ENCODE measurements at places on chromosomes 13 and 19.

DNA sequence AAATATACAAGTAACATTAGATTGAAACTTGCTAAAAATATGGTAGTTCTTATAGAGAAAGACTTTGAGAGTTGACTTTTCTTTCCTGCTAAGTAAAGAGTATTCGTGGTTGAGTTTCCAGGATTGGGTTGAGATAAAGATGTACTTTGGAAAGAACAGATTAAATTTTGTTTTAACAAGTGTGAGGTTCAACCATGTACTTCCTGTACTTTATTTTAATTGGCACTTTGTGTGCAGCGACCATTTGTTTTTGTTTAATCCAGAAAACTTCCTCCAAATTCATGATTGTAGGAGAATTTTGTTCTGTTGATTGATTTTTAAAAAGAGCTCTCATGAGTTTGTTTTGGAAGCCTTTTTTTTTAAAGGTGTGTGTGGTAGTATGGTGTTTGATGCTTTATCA, 46.9 kb downstream of the PAN3 start:
- no peak for DNase-seq

DNA sequence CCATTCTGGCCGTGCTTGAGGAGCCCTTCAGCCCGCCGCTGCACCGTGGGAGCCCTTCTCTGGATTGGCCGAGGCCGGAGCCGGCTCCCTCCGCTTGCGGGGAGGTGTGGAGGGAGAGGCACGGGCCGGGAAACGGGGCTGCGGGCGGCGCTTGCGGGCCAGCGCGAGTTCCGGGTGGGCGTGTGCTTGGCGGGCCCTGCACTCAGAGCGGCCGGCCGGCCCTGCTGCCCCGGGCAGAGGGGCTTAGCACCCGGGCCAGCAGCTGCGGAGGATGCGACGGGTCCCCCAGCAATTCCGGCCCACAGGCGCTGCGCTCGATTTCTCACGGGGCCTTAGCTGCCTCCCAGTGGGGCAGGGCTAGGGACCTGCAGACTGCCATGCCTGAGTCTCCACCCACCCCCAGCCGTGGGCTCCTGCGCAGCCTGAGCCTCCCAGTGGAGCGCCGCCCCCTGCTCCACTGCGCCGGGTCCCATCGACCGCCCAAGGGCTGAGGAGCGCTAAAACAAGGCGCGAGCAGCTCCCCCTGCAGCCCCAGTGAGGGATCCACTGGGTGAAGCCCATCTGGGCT, 76.5 kb downstream of the PCDH20 start:
- no peak for DNase-seq

GRCh38 chr19:10929402-10929794, 787 bp downstream of the TIMM29 start:
- no peak for DNase-seq

GRCh38 chr19:41114132-41114531, at the start of gene CYP2F1:
CYP2F1 (plus strand) TSS chr19:41114432; CDS start chr19:41116189, 1,757 bp downstream.
- DNase-seq, result no peak

DNA sequence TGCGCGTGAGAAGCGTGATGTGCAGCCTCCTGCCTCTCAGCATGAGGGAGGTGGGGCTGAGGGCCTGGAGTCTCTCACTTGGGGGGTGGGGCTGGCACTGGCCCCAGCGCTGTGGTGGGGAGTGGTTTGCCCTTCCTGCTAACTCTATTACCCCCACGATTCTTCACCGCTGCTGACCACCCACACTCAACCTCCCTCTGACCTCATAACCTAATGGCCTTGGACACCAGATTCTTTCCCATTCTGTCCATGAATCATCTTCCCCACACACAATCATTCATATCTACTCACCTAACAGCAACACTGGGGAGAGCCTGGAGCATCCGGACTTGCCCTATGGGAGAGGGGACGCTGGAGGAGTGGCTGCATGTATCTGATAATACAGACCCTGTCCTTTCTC, 8.7 kb downstream of the CD177 start:
- DNase-seq, result no peak

DNA sequence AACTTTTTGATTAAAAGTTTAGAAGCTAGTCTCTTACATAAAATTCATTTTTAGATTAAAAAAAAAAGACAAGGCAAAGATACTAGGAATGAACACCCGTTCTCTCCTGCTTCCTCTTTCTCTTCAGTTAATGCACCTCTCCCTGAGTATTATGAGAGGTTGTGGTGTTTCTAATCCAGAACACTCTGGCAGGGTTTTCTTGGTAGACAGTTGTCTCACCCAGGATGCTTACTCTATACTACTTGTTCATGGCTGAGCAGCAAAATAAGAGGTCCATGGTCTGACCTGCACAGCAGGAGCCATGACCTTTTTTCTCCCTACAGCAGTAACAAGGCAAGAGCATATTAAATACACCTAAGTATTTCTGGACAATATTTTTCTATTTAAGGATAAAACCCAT, 62.0 kb downstream of the MICU2 start:
- no peak for DNase-seq

DNA sequence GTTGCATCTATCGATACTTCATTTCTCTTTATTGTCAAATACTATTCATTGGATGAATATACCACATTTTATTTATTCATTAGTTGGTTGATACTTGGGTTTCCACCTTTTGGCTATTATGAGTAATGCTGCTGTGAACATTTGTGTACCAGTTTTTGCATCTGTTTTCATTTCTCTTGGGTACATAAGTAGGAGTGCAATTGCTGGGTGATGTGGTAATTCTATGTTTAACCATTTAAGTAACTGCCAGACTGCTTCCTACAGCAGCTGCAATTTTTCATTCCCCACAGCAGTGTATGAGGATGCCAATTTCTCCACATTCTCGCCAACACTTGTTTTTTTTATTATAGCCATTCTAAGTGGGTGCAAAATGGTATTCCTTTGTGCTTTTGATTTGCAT, 2.6 kb downstream of the KCNJ14 start:
- DNase-seq, result no peak

DNA sequence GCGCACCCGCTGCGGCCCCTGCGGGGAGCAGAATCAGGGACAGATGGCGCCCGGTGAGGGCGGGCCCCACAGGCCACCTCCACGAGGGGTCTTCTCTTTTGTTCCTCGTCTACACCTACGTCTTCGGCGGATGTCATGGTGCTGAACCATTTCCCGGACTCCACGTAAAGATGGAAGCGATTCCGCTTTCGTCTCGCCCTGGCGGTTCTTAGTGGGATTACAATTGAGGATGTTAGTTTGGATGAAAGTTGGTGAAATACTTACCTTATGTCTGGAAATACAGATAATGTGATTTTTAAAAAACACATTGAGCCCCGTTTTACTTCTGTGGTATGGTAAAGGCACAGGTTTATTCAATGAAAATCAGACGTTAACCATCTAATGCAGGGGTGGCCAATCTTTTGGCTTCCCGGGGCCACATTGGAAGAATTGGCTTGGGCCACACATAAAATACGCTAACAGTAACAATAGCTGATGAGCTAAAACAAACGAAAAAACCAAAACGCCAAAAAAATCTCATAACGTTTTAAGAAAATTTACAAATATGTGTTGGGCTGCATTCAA, 1.4 kb upstream of the ZMYM5 start:
- peak; percentile 76 for DNase-seq

- no peak for DNase-seq
Measured at GRCh38 chr19:17866964-17867486, 4.7 kb upstream of the SLC5A5 start.

DNA sequence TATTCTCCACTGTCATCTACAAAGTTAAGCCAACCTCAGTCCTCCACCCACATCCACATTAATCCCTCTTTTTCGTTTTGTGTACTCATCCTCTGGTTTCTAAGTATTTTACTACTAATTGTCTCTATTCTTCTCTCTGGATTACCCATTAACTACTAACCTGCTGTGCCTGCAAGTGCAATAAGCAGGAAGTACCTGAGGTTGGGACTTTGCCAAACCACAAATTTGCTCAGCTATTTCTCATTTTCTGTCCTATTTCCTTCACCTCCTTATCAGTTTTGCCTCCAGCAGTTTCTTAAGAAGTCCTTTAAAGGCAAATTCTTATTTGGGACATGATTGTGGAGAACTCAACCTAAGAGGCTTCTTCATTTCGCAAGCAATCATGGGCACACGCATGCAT, 1708.9 kb downstream of the SLITRK5 start:
- no peak for DNase-seq

DNA sequence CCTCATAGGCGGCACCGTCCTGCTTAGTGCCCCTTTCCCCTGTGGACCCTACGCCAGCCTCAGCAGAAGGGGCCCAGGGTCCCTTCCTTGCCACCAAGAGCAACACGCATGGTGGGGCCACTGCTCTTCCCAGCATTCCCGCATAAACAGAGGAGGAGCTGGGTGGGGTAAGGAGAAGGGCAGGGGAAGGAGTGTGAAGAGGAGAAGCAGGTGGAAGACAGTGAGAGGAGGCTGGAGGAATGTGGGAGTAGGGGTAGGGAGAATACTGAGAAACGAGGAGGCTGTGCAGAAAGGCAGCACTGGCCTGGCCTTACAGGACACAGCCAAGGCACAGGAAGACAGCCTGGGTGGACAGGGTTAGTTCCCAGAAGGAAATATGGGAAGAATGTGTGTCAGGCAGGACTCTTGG, 43.9 kb downstream of the ZNF331 start:
- DNase-seq, result no peak

DNA sequence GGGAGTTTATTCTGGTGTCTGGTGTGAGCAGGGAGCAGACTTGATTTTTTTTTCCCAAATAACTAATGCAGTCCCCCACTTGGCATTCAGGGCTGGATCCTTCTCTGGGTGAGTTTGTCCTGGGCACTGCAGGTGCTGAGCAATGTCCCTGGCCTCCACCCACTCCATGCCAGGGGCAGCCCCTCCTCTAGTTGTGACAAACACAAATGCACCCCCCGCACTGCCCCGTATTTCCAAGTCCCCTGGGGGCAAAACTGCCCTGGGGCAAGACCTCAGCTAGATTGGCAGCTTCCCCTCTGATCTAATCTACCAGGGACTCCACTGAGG, 6.4 kb downstream of the MOB3A start:
- DNase-seq, result no peak

GRCh38 chr19:10291554-10292205, 1.9 kb downstream of the ICAM5 start:
- no peak for DNase-seq

DNA sequence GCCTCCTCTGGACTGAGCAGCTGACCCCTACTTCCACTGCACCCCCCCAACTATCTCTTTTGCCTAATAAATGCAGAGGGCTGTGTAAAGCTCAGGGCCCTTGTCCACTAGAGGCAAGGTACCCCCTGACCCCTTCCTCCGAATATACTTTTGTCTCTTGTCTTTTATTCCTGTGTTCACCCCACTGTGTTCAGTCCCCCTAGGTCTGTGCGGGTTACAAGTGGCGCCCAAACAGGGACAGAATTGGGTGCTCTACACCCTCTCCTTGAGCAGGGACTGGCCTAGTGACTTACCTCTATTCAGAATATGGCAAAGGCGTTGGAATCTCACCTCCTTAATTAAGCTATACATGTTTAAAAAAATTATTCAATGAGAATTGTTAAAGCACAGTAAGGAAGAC, 15.0 kb downstream of the ZNF350 start:
- DNase-seq, result no peak

DNA sequence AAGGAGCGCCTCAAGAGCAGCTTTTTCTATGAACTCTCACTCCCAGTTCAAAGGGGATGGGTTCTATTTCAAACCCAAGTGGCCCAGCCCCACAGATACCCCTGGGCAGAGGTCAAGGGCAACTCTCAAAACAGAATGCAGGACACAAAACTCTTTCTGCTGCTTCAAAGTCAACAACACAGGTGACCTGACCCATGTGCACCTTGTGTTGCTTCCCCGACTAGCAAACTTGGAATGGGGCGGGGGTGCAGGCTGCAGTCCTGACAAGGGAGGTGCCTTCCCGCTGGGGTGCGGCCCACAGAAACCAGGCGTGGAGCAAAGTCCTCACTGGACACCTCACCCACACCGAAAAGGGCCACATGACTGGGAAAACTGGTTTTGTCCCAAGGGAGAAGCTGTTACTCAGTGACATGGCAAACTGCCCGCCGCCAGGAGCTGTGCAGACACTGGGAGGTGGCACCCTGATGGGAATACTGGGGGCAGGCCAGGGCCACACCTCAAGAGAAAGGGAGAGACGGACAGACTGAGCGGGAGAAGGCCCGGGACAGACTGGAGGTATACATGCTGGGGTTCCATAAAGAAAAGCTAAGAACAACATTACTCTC, 17.4 kb downstream of the ZC3H4 start:
- no peak for DNase-seq

DNA sequence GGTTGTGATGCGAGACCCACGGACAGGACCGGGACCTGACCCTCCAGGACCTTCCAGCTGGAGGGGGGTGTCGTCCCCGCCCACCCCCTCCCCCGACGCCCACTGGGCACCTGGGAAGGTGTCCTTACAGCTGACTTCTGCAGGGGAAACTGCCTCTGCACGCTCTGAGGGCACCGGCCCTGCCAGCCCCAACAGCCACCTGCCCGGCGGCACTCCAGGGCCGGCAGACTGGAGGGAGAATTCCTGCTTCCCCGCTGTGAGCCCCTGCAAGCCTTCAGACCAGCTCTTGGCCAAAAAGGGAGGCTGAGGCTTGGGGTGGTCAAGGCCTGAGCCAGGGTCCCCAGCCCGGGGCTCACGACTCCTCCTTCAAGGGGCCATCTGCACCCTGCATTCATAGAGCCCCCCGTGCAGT, 1.2 kb downstream of the CNN2 start:
- DNase-seq, result no peak

DNA sequence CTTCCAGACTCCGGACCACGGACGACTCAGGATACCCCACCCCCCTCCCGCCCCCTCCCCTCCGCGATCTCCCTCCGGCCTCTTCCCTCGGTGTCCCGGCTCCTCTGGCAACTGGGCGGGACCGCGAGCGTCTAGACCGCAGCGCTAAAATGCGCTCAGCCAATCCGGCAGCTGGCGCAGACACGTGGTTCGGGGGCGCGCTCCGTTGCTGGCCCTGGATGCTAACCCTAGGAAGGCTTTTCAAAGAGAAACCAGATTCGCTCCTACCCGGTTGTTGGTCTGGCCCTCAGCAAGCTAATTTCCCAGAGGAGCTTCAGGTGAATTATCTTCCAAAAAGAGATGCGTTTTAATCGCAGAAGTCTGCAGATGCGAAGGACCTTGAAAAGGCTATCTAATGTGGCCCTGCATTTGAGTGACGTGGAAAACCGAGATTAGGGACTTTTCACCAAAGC, at the start of gene DZIP1:
TSS of gene DZIP1 (minus strand) at position 106 of the 452 bp plus-strand sequence. CDS start 2,677 bp downstream, outside the sequence.
- no peak for DNase-seq

DNA sequence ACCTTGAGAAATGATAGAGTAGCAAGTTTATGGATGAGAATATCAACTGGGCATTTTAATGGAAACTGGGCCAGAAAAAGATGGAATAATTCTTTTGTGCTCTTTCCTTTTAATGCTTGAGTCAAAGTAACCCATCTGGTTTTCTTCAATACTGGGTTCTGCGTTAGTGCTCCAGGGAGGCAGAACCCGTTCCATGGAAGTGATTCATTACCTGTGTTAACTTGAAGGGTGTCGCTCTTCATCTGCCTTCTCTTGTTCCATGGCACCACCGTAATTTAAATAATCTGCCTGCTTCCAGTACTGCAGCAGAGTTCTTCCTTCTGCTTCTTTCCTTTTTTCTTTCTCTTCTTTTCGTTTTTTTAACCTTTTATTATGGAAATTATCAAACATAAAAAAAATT, 14.7 kb upstream of the USP12 start:
- no peak for DNase-seq

DNA sequence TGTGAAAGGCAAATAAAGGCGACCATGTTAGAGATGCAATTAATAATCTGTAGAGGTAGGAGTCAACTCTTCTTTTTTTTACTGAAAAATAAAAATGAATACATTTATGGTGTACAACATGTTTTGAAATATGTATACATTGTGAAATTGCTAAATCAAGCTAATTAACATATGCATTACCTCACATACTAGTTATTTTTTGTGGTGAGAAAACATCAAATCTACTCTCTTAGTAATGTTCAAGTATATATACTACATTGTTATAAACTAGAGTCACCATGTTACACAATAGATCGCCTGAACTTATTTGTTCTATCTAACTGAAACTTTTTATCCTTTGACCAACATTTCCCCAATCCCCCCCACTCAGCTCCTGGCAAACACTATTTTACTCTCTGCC, 143.2 kb downstream of the POU4F1 start:
- DNase-seq, result no peak
